ENCODE measurements at places on chromosomes 1 and 21.

DNA sequence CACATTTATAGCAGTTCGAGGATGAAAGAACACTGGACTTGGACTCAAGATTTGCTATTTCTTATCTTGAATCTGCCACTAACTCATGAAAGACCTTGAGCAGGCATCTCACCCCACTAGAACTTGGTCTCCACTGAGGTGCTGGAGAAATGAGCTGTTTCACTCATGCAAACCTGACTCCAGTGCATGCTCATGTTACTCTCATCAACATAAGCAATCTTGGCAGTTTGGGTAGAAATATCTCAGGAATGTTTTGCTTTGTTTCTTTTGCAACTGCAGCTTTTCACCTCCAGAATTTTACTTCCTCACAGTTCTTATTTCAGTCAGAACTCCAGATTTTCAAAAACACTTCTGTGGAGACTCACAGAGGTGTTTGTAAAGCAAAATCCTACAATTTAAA lies 46.2 kb upstream of the DAB1 start:
- peak; percentile 83 for DNase-seq

GRCh38 chr1:202745323-202745888 lies 35.2 kb upstream of the SYT2 start:
- no peak for DNase-seq

- DNase-seq = peak; percentile 99
Measured at GRCh38 chr21:34807146-34807880, 138.5 kb downstream of the CLIC6 start.

- no peak for DNase-seq
Measured at GRCh38 chr1:80158771-80159170, 1152.2 kb upstream of the ADGRL4 start.

DNA sequence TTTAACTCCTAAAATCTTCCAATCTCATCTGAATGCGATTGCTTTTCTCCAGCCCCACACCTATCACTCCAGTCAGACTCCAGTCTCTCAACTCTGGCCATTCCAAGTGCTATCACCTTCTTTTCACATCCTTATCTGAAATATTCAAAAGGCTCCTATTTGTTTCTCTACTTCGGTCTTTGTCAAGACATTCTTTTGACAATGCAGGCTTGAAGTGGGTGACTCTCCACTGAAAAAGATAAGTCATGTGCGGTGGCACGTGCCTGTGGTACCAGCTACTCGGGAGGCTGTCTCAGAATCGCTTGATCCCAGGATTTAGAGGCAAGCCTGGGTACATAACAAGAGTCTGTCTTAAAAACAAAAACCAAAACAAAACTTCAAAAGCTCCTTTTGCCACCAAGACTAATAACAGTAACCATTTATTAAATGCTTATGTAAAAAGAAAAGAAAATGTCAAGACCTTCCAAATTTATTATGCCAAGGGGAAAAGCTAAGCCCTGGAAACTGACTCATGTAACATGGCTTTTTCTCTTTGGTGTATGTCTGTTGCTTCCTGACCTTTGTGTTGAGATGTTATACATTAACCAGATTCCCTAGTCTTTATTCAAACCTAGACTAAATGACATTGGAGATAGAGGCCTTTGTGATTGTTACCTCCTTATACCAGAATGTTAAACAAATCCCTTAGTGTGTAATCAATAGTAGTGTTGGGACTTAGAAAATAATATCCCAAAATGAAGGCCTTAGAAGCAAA lies 3.6 kb downstream of the ALG14 start:
- DNase-seq = no peak

GRCh38 chr1:165288350-165289120 lies 68.0 kb downstream of the LMX1A start:
- no peak for DNase-seq
